ENCODE measurements at places on chromosomes 16 and 17. TPM values are rescaled to one million over a fixed set of nuclear protein-coding genes. Genes with fewer than 3 reads are reported as not detected.

Gene NPIPA3
- 2.0 TPM for polyA plus RNA-seq

Gene SLC47A1
- 4.0 TPM for polyA plus RNA-seq

Gene CAMKK1
- polyA plus RNA-seq: 10.4 TPM

Gene HOXB1
- not detected for polyA plus RNA-seq

Gene CACNA1G
- 2.9 TPM for polyA plus RNA-seq

Gene MCRIP1
- 151 TPM for polyA plus RNA-seq

Gene KRTAP17-1
- not detected for polyA plus RNA-seq

Gene FBXW10
- not detected for polyA plus RNA-seq

DNA sequence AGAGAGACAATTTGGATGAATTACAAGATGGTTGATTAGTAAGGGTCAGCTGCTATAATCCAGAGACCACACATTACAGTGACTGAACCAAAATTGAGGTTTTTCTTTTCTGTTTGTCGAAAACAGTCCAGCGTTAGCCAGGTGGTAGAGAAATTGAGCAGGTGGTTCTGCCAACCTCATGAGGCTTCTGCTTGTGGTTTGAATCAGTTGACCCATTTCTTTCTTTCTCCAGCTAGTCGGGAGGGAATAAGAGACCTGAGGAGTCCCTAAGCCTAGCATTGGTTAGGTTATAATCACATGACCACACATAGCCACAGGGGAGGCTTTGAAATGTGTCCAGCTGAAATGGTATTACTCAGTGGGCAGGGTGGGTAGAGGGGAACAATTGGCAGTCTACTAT is 504.6 kb downstream of the HS3ST4 start:
- no peaks in the 10 kb centered on the region for H3K36me3 ChIP-seq
- H3K27ac ChIP-seq: no peak overlapping the region
- no peak overlapping the region for H3K4me3 ChIP-seq
- no peaks in the 10 kb centered on the region for H3K27me3 ChIP-seq
- no peaks in the 10 kb centered on the region for H3K4me1 ChIP-seq

DNA sequence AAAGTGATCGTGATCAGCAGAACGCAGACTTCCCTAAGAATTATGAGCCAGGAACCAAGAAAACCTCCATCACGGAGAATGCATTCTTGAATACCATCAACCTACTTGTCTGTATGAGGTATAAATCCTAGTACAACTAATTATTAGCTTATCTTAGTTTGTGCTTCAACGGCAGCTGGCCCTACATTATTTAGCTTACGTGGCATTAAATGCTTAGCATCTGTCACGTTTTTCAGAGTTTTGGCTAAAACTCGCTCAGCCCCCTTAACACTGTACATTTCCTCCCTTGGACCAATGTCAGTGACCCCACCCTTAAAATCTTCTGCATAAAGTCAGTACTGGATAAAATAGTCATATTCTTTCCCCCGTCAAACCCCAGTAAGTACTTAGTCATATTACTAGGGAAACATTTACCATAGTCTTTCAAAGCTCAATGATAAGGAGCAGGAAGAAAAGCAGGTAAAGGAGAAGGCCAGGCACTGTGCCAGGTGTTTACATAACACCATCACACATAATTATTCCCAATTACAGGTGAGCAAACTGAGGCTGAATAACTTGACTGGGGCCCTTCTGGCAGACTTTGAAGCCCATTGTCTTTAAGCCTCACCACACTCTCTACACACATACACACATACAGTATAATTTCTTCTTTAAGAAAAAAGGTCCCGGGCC is 16.6 kb upstream of the TXNDC11 start:
- H3K36me3 ChIP-seq: peaks cover 55% of the 10 kb centered on the region
- H3K27me3 ChIP-seq: no peaks in the 10 kb centered on the region
- H3K4me1 ChIP-seq: no peaks in the 10 kb centered on the region
- no peak for DNase-seq

DNA sequence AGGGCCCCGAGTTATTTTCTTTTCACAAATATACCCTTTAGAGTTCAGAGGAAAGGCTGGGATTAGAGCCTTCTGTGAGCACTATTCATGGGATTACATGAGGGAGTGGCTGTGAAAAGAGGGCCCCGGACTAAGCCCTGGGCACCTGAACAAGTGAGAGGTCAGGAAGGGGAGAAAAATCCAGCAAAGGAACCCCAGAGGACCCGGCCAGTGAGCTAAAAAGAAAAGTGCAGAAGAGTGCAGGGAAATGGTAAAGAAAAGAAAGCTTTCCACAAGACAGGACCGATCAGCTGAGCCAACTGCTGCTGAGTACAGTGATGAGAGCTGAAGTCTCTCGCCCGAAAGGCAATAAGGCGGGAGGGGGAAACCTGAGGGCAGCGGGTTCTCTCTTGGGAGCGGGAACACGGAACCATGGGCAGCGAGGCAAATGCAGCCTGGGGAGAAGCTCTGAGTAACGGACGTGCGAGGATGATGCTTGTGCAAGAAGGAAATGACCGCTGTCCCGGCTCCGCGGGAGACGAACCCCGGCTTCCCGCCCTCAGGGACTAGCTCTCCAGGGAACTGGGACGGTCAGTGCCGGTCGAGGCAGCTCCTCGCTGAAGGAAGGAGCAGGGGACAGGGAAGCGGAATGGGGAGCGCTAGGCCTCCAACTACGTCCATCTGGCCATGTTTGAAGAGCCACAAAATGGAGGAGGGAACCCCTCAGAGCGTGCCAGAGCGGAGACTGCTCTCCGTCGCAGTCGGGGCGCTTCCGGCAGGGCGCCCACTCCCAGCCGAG is 665 bp upstream of the ALDH3A2 start:
- no peaks in the 10 kb centered on the region for H3K36me3 ChIP-seq
- H3K27ac ChIP-seq: peak overlapping the region; percentile 13
- peaks cover 9% of the 10 kb centered on the region for H3K4me1 ChIP-seq
- H3K27me3 ChIP-seq: no peaks in the 10 kb centered on the region
- DNase-seq: peak; percentile 82

DNA sequence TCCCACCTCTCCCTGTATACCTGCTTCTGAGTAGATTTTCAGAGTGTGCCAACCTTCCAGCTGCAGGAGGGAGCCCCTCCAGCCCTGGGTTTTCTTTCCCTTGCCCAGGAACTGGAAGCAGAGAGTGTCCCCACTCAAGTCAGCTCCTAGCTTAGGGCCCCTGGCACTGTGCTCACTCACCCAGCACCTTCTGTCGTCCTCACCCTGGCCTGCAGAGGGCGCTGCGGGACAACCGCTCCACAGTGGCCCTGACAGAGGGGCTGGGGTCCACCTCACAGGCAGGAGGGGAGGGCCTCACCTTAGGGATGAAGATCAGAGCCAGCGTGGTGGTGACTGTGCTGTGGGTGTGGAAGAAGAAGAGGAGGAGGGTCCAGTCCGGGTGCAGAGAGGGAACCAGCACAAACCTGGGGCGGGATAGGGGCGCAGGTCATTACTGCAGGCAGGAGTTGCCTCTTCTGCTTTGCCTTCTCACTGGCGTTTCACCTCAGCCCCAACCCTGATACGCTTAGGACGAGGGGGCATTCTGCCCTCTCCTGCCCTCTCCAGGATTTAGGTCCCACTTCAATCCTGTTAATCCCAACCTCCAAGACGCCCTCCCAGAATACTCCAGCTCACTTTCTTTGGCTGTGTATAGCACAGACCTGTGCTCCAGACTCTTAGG is 10.0 kb downstream of the GPR179 start:
- H3K27me3 ChIP-seq: no peaks in the 10 kb centered on the region
- H3K4me3 ChIP-seq: no peak overlapping the region
- no peaks in the 10 kb centered on the region for H3K36me3 ChIP-seq
- peak; percentile 54 for DNase-seq

GRCh38 chr16:24977678-24978075 is 37.5 kb downstream of the ARHGAP17 start:
- H3K4me1 ChIP-seq: no peaks in the 10 kb centered on the region
- no peak for DNase-seq
- no peaks in the 10 kb centered on the region for H3K27me3 ChIP-seq
- 0 out of 2 replicates have a peak overlapping the region, but pooled peaks have one; percentile 0 for H3K27ac ChIP-seq
- no peak overlapping the region for H3K4me3 ChIP-seq
- H3K36me3 ChIP-seq: peaks cover 8% of the 10 kb centered on the region

DNA sequence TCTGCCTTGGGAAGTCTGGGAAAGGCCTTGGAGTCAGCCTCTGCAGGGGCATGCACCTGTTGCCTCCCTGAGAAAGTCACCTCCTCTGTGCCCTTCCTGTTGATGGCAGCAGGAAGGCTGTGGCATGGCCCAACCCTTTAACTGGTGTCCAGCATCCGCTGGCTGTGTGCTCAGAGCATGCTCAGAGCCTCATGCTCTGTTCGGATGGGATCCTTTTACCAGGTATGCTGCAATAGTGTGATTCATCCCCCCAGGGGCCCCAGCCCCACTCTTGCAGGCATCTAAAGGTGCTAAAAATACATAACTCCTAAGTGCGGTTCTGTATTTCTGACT is 24.9 kb downstream of the KLHL36 start:
- DNase-seq: no peak
- H3K4me3 ChIP-seq: no peak overlapping the region
- no peaks in the 10 kb centered on the region for H3K27me3 ChIP-seq
- peaks cover 8% of the 10 kb centered on the region for H3K4me1 ChIP-seq
- no peaks in the 10 kb centered on the region for H3K36me3 ChIP-seq

DNA sequence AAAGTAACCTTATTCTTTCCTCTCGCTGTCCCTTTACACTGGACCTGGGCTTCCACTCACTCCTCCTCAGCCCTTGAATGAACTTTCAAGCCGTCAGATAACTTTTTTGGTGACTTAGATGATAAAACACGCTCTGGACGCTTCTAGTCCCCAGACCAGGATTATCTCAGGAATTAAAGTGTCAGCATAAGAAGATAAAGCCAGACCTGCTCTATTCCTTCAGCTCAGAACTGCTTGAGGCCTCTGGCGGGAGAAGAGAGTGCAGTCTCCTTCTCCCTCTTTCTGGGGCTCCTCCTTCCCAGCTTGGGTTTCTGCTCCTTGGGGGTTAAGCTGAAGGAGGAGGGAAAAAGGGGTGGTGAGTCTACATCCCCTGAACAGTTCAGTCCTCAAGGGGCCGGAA is 6.6 kb downstream of the LPO start:
- H3K27ac ChIP-seq: no peak overlapping the region
- H3K36me3 ChIP-seq: no peaks in the 10 kb centered on the region
- no peak overlapping the region for H3K4me3 ChIP-seq
- DNase-seq: no peak
- peaks cover 4% of the 10 kb centered on the region for H3K4me1 ChIP-seq

GRCh38 chr17:30805944-30806456 is 18.5 kb downstream of the CRLF3 start:
- no peak overlapping the region for H3K27ac ChIP-seq
- H3K4me3 ChIP-seq: no peak overlapping the region
- H3K36me3 ChIP-seq: peaks cover 10% of the 10 kb centered on the region
- H3K27me3 ChIP-seq: no peaks in the 10 kb centered on the region

- H3K4me3 ChIP-seq: no peak overlapping the region
- peaks cover 1% of the 10 kb centered on the region for H3K4me1 ChIP-seq
Observed at GRCh38 chr16:84526794-84527531, 22.5 kb upstream of the MEAK7 start.

DNA sequence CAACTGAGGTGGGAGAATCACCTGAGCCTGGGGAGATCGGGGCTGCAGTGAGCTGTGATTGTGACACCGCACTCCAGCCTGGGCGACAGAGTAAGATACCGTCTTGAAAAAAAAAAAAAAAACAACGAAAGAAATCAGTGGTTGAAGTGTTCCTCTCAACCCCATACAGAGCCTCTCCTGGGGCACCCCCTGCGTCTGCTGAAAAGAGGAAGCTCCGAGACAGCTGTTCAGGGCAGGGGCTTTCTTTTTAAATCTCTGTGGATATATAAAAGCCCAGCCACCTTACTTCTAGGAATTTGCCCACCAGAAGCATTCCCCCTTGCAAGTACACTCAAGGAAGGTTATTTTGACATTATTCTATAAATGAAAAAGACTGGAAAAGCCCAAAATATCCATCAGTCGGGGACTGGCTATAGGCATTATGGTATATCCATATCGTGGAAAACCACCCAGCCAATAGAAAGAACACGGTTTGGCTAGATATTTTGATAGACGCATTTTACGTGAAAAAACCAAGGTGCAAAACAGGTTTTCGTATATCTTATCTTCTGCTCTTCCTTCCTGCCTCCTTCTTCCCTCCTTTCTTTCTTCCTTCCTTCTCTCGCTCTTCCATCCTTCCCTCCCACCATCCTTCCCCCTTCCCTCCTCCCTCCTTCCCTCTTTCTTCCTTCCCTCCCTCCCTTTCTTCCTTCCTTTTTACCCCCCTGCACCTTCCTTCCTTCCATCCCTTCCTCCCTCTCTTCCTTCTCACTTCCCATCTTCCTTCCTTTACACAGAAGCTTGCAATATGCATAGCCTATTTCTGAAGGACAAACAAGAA is 9.2 kb upstream of the CCL22 start:
- H3K27ac ChIP-seq: no peak overlapping the region
- no peaks in the 10 kb centered on the region for H3K27me3 ChIP-seq
- H3K36me3 ChIP-seq: no peaks in the 10 kb centered on the region
- H3K4me1 ChIP-seq: no peaks in the 10 kb centered on the region

GRCh38 chr17:7843536-7844291 is 9.7 kb downstream of the KDM6B start:
- peak; percentile 93 for DNase-seq
- no peaks in the 10 kb centered on the region for H3K36me3 ChIP-seq
- H3K27ac ChIP-seq: no peak overlapping the region
- peaks cover 44% of the 10 kb centered on the region for H3K27me3 ChIP-seq
- H3K4me1 ChIP-seq: peaks cover 21% of the 10 kb centered on the region

DNA sequence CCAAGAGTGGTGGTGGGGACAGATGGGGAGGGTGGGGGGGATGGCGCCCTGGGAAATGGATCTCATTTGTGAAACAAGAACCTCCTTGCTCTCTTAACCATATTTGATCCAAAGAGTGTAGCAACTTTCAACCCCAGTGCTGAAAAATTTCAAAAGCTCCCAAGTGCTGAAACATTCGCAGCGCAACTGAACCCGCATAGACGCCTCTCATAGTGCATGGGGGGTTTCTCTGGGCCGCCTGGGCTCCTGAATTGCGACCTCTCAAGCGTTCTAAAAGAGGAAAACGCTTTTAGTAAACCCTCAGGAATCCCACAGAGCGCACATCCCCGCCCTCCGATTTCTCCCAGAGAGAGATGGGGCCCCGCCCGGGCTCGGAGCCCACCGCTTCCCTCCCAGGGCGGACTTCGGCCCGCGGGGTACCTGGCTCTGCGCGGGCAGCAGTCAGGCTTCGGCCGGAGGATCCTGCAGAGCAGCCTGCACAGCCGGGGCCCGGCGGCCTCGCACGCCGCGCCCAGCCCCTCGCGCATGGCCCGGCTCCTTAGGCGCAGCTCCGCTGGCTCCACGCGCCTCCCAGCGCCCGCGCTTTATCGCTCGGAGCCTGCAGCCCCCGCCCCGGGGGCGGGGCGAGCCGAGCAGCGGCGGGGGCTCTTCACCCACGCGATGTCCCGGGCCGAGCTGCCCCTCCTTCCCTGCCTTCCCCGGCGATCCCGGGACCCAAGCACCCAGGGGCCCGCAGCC is 7.0 kb downstream of the NOS2 start:
- peak; percentile 67 for DNase-seq
- H3K4me1 ChIP-seq: no peaks in the 10 kb centered on the region
- no peak overlapping the region for H3K27ac ChIP-seq
- peak overlapping the region; percentile 60 for H3K4me3 ChIP-seq
- no peaks in the 10 kb centered on the region for H3K27me3 ChIP-seq

- H3K27me3 ChIP-seq: no peaks in the 10 kb centered on the region
- no peaks in the 10 kb centered on the region for H3K4me1 ChIP-seq
- H3K36me3 ChIP-seq: peaks cover 29% of the 10 kb centered on the region
- no peak overlapping the region for H3K27ac ChIP-seq
- no peak for DNase-seq
Observed at GRCh38 chr16:1584926-1585484, 26.9 kb downstream of the IFT140 start.

GRCh38 chr17:64354396-64354795 is 36.3 kb downstream of the PECAM1 start:
- H3K4me3 ChIP-seq: no peak overlapping the region
- no peaks in the 10 kb centered on the region for H3K27me3 ChIP-seq
- no peaks in the 10 kb centered on the region for H3K36me3 ChIP-seq
- H3K4me1 ChIP-seq: no peaks in the 10 kb centered on the region
- no peak overlapping the region for H3K27ac ChIP-seq
